ENCODE measurements at places on chromosomes 16 and 17.

DNA sequence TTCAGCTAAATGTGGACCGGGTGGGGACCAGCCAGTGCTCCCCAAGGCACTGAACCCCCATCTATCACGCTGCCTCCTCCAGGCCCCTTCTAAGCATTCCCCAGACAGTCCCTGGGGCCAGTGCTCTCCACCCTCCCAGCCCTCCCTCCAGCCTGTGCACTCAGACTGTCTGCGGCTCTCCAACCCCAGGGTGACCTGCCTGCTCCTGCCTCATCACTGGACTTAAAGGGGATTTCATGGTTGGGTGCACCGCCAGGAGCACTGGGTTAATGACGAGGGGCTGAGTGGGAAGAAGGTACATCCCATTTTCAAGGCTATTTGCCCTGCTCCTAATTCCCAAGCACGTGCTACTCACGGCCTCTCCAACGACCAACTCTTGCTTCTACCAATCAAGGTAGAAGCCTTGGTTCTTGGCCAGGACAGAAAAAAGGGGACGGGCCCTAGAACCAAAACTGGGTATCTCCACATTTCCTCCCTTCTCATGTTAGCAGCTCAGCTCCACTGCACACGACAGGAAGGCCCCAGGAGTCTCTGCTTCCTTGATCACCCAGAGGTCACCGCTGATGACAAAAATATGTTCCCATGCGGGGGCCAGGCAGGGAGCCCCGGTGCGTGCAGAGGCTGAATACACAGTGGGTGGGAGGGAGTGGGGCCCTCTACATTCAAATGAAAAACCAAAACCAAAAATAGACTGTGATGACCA, 3.5 kb upstream of the ABR start:
- no peak for DNase-seq

GRCh38 chr16:69816996-69817395, 54.9 kb downstream of the WWP2 start:
- DNase-seq, result no peak

DNA sequence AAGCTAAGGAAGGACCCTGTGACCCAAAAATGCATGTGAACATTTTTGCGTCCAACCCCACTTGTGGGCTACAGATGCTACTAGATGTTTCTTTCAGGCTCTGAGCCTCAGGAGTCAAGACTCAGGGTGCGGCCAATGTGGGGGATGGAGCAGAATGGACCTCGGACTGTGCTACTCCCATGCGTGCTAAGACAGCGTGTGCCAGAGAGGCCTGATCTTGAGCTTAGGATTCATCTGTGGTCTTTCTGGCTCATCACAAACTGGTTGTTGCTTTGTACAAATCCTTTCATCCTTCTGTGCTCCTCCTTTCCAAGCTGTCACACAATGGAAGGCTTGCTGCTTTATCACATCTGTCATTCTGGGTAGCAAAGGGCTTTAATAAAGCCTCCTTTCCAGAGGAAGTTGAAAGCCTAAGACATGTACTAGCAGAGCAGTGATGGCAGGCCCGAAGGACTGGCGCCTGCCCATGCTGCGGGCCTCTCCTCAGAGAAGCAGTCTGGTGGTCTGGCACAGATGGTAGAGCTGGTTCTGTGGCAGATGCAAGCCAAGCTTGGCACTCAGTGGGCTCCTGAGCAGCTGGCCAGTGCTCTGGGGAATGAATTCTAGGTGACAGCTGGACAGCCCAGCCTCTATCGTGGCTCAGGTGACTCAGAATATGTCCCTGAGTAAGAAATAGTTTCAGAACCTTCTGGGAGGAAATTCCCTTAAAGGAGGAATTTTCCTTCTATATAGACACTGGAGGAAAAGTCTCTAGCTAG, 27.8 kb downstream of the COG4 start:
- DNase-seq, result no peak

- DNase-seq, result no peak
Measured at GRCh38 chr17:78278139-78278741, 46.8 kb downstream of the TMEM235 start.

DNA sequence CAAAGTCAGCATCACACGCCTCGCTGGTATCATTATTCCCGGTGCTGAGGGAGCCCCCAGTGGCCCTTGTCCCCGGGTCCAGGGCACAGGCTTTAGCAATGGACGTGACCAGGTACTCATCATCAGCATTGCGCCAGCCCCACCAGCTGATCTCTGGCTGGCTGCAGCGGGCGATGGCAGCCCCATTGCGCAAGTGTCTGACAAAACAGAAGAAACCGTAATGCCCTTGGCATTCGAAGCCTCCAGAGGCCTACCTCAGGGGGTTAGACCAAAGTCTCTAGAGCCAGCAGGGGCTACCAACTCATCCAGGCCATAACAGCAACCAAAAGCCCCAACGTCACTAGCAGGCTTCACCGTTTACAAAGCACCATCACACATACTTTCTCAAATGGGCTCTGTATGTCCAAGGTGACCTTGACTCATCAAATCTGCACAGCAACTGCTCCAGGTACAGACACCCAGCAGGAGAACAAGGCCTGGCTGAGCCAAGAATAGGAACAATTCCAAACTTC, 7.3 kb downstream of the MTMR4 start:
- no peak for DNase-seq

- DNase-seq, result no peak
Measured at GRCh38 chr16:48511071-48511540, 98.9 kb downstream of the N4BP1 start.

GRCh38 chr17:59342681-59343131, 11.3 kb downstream of the YPEL2 start:
- DNase-seq, result no peak

- no peak for DNase-seq
Measured at GRCh38 chr16:16163571-16163970, 59.7 kb downstream of the ABCC6 start.

DNA sequence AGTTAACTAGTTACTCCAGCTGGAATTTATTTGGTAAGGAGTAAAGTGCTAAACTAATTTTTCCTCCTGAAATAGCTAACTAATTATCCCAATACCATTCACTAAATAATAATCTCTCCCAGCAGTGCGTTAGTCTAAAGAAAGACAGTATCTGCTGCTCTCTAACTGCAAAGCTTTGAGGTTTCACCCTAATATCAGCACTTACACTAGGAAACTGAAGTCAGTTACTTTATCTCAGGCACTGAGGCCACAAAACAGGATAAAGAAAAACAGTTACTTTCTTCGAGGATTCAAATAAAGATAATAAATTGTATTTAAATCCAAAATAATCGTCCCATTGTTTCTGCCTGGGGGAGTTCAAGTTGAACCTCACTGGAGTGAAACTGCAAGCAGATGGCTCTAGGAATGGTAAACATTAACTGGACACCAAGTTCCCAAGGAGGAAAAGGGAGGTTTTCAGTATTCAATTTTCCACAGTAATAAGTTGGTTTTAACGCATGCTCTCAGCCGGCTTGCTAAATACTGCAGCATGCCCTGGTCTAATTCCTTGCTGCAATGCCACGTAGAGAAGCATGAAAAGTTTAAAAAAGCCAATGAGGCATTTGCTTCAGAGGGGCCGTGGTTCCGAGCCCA, 20.0 kb upstream of the FOXJ1 start:
- no peak for DNase-seq

DNA sequence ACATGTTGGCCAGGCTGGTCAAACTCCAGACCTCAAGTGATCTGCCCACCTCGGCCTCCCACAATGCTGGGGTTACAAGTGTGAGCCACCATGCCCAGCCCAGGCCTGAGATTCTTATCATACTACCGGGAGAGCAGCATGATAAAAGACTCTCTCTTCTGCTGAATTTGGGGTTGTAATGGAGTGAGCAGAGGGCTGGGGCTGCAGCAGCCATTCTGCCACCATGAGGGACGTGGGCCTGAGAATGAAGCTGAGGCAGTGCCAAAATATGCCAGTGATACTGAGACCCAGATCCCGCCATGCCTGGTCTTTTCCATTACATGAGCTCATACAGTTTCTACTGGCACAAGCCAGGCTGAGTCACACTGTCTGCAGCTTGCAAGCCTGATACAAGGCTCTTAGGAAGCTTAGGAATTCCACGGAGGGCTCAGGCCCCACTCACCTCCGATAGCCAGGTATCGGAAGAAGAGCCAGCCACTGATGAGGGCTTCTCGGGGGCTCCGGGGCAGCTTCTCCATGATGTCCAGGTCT, 19.6 kb upstream of the P2RX1 start:
- DNase-seq, result no peak

- no peak for DNase-seq
Measured at GRCh38 chr16:29702269-29702668, 23.3 kb downstream of the QPRT start.

DNA sequence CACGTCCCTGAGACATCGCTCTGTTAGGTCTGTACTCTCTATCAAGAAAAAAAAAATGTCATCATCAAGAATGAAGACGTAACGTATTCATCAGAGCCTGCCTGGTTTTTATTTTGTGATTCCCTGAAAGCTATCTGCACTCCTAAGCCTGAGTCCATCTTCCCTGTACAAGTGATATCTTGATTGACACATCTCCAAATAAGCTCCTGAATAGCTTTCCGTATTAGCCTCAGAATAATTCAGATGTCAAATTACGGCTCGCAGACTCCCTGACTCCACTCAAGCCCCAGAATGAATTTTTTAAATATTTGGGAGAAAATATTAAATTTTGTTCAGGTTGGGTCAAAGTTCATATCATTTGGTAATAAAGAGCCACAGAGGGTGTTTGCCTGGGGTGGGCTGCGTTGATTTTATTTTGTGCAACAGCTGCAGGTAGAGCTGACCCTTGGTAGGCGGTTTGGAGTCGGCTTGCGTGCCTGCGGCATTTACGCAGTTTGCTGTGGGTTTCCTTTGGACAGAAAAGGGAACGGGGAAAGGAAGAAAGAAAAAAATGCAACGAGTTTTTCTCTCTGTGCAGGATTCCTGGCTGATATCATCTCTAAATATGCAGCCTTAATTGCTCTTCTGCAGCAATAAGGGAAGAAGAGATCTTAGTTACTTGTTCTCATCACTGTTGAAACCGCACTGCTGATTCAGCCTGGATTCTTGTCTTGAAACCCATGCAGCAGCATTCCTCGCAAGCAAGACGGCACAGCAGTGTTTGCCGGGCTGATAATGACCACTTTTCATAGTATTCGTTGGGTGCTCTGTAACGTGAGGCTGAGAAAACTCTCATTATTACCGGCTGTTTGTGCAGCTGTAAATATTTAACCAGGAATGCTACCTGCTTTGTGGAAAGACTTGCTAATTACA, 114.7 kb downstream of the IRX3 start:
- DNase-seq, result no peak

- DNase-seq, result no peak
Measured at GRCh38 chr16:2016407-2016922, 3.1 kb upstream of the NPW start.

GRCh38 chr17:49984283-49984682, 10.7 kb downstream of the DLX3 start:
- no peak for DNase-seq
